ENCODE measurements at places on chromosomes 7 and 10.

DNA sequence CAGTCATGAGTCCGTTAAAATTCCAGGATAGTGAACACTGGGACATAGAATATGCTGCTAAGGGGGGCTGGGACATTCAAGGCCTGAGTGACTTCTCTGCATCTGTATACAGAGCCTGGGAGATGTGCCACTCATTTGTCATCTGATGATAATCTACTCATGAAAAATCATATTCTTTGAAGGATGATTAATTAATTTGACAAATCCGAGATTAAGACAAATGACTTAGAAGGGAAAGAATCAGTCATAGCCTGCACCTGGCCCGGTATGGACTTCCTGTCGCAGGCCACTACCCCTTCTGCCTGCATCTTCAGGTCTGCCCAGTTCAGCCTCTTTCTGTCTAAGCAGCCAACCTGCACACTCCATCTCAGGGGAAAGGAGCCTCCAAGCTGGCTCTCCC lies 18.8 kb upstream of the FAM170B start:
- DNase-seq, result no peak

- DNase-seq, result no peak
Measured at GRCh38 chr10:109966961-109967738, 40.6 kb upstream of the ADD3 start.

GRCh38 chr10:119981826-119982225 lies 89.3 kb downstream of the SEC23IP start:
- DNase-seq, result no peak

DNA sequence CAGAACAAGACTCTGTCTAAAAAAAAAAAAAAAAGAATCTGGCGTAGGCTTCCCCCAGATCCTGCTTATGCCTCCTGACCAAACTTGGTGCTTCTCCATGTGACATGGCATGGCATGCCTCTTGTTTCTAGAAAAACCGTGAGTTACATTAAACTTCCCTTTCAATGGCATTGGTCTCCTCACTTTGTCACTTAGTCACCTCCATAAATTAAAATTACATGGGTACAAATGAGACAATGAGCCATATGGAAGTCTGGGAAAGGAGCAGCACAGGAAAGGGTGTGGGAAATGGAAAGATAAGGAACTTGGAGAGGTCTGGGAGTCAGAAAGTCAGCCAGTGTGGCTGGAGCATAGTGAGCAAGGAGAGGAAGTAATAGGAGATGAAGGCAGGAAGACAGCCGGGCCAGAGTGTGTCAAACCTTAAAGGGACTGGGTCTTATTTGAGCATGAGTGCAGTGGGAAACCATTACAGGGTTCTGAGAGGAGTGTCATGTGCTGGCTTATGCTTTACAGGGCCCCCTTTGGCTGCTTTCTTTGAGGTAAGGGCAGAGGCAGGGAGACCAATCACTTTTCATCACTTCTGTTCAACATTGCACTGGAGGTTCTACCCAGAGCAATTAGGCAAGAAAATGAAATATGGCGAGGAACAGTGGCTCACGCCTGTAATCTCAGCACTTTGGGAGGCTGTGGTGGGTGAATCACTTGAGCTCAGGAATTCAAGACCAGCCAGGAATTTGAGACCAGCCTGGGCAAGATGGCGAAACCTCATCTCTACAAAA lies 21.3 kb upstream of the ZMIZ2 start:
- no peak for DNase-seq

DNA sequence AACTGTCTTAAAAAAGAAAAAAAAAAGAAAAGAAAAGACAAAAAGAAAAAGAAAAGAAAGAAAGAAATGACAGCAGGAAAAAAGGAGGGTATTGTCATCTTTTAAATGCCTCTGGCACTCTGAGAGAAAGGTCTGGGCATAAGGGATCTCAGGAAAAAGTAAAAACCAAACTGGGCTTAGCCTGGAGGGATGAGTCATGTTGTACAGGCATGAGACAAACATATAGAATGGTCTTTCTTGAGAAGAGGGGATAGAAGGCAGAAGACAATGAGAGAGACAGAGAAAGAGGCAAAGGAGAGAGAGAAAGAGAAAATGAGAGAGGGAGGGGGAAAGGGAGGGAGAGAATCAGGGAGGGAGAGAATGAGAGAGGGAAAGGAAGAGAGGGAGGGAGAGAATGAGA lies 32.3 kb upstream of the KCNMA1 start:
- no peak for DNase-seq

DNA sequence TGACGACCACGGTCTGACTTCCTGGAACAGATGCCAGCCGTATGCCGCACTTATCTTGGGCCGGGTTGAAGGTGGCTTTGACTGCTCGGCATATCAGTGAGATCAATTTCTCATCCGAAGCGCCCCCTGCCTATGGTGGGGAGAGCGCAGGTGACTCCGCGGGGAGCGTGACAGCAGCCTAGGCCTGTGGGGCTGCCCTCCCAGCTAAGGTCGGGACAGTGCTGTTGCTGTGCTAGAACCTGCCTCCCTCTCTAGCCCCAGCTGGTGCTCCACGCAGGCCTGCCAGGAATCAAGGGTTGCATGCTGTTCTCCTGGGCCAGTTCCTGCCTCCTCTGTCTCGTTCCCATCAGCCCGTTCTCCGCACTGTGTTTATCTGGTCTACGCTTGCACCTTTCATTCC lies 49.8 kb downstream of the PODXL start:
- no peak for DNase-seq

GRCh38 chr7:33762151-33762910 lies 143.0 kb upstream of the BMPER start:
- DNase-seq, result no peak

DNA sequence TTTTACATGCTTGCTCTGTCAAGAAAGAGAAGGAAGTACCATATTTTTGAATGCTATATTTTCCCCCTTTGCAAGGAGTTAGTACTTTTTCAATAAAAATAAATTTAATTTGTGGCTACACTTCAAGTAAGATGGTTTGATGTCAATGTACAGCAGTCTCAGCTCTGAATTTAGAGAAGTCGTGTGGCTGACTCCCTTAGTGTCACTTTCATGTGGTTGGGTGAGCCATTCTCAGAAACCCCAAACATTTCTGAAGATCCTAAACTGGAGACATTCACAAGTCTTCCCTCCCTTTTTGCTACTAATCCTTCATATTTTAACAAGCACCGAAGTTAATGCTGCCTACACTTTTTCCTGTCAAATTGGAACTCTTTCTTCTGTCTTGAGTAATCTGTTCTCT lies 244.4 kb downstream of the DYNC1I1 start:
- DNase-seq, result no peak

DNA sequence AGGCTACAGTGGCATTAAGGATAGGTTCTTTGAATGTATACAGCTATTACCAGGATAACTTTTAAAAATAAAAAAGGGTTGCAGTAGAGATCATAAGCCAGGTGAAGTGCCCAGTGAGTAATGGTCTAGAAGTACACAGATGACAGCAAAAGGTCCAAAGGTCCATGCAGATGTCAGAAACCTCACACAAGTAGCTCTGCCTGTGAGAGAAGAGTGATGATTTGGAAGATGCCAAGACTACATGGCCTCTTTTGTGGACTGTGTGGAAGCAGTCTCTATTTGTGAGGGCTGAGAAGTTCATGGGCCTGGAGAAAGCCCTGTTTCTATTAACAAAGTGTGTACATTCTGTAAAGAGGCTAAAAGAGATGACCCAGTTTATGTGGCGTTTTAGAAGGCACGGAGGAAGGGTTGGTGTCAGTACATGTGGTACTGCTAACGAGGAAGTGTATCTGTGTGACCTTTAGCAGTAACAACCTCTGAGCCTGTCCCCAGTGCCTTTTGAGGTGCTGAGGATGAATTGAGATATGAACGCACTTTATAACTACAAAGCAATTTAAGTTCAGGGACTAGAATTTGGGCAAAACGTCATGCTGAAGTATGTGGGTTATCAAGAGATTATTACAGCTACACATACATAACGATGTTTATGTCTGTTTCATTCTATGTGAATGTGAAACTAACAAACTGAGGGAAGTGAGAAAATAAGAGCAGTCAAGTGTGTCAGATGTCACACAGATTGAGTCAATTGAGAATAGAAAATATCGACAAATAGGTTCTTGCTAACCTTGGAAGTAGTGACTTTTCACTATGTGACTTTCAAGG lies 7.6 kb downstream of the CYCS start:
- no peak for DNase-seq
